ENCODE measurements at places on chromosomes 16 and 17.

- peak; percentile 61 for DNase-seq
These were observed 51.2 kb upstream of the CDH5 start for GRCh38 chr16:66315210-66315825.

- no peak for DNase-seq
These were observed 16.3 kb downstream of the FOXJ1 start for GRCh38 chr17:76124582-76125390.

DNA sequence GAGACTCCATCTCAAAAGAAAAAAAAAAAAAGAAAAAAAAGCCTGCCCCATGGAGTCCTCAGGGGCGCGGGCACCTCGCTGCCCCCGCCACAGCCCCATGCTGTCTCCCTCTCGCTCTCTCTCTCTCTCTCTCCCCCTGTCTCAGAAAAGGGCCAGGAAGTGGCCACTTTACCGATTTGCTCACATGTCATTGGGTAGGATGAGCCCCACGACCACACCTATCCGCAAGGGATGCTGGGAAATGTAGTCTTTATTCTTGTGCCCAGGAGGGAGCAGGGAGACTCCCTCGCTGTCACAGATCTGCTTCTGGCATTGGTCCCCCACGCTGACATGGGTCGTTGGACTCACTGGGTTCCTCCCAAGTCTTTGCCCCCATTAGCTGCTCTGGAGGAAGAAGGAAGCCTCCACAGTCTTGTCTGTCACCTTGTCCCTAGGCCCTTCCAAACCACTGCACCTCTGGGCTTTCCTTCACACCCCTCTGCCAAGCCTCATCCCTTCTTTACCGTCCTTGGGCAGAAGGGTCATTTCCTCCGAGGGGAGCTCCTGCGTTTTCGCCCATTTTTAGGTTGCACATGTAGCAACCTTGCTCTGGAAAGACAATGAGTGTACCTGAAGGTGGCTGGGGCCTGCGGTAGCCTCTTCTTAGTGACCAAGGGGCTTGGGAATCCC is 6.9 kb upstream of the GJD3 start:
- no peak for DNase-seq

- DNase-seq = no peak
These were observed 3.9 kb upstream of the RAB40B start for GRCh38 chr17:82702231-82702927.

DNA sequence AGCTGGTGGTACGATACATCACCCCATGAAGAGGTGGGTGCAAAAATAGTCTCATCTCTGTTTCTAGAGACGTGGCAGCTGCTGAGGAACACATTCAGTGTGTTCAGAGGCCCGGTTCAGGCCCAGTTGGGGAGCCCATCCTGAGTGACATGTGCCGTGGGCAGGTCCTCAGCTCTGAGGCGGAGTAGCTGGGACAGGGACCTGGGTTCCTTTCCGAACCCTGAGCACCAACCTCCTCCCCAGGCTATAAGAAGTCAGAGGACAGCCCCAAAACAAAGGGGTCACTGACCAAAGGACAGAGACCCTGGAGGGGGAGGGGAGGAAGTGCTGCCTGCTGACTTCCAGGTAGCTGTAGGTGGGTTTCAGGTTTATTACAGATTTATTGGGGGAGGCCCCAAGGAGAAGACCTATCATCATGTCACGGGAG is 5.1 kb downstream of the LDHD start:
- DNase-seq = no peak

GRCh38 chr16:81560979-81561657 is 116.5 kb downstream of the CMIP start:
- no peak for DNase-seq

DNA sequence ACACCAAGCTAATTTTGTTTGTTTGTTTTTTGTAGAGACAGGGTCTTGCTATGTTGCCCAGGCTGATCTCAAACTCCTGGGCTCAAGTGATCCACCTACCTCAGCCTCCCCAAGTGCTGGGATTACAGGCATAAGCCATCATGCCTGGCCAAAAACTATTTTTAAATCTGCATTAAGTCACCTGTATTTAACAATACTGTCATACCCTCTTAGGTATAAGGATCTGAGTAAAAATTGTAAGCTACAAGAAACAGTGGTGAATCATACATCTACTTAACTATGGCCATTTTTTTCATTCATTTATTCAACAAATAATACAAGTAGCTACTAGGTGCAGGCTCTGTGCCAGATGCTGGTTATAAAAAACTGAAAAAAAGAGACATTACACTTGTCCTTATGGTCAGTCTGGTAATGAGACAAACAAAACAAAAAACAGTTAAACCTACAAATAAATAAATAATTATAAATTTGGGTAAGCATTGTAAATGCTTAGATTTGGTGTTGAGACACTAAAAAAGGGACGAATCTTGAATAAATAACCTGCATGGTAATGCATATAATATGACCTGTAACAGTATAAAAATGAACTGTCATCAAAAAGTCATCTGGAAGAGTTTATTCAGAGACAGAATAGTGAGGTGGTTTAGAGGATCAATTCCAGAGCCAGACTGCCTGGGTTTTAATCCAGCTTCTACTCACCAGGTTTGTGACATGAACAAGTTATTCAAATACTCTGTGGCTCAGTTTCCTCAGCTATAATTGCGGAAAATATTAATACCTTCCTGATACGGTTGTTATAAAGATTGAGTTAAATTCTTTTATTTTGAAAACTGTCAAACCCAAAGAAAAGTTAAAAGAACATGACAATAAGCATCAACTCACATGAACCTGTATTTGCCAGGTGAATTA is 26.8 kb downstream of the BRIP1 start:
- no peak for DNase-seq

DNA sequence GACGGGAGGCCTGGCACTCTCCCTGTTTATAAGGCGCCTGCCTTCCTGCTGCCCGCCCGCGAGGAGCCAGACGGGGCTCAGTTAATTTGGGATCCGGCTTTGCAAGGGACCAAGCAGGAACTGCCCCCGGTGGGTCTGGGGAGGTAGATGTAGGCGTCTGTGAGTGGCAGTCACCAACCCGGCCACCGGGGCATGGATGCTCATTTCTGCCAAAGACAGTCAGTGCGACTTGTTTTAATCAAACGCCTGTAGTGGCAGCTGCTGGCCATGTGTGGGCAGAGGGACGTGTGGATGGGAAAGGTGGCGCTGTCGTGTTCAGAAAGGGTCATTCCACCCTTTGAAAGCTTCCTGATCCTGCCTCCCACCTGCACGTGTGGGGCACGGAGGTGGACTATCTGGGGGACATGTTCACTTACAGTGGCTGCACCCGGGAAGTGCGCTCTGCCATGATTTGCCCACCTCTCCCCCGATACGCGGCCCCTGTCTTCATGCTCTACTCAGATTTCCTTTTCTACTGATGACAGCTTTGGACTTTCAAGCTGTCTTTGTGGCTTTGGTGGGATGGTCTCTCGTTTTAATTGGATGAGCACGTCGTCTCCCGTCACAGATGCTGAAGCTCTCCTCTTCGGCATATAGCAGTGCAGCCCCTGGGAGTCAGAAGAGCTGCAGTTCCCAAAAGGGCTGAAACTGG is 60.3 kb upstream of the CIBAR2 start:
- DNase-seq = no peak

GRCh38 chr16:13923703-13924298 is 3.8 kb downstream of the ERCC4 start:
- no peak for DNase-seq

DNA sequence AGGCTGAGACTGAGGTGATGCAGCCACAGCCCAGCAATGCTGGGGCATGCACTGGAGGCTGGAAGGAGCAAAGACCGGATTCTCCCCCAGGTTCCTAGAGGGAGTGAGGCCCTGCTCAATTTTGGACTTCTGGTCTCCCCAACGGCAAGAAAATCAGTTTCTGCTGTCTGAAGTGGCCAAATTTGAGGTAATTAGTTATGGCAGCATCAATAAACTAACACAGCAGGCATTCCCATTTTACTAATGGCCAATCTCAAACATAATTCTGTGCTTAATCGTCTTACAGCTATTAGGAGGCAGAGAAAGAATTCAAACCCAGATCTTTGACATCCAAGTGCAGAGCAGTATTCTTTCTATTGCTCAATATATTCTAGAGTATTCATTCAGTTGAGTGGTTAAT is 16.2 kb downstream of the NETO2 start:
- DNase-seq = no peak

- no peak for DNase-seq
These were observed 703.5 kb upstream of the RBFOX1 start for GRCh38 chr16:6629110-6629509.

GRCh38 chr17:43931062-43931571 is 11.2 kb downstream of the PPY start:
- DNase-seq = no peak

DNA sequence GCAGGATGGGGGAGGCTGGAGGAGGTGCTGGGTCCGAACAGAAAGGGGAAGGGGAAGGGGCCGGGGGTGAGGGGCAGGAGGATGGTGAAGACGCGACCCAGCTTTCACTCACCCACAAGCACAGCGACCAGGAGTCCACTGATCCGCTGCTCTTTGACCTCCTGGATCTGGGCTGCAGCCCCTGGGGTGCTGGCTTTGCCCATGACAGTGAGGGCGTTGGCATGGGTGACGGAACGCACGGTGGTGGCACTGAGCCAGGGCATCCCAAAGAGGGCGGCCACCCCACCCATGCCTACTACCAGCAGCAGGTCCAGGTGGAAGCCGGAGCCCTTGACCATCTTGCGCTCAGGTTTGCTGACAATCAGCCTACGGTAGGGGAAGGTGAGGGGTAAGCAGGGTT is 14.9 kb downstream of the SLC4A1 start:
- no peak for DNase-seq

- DNase-seq = peak; percentile 55
These were observed at the start of gene TENT4B for GRCh38 chr16:50152807-50153595. Gene TENT4B (plus strand): TSS chr16:50153306. CDS start chr16:50153622, 316 bp downstream.

DNA sequence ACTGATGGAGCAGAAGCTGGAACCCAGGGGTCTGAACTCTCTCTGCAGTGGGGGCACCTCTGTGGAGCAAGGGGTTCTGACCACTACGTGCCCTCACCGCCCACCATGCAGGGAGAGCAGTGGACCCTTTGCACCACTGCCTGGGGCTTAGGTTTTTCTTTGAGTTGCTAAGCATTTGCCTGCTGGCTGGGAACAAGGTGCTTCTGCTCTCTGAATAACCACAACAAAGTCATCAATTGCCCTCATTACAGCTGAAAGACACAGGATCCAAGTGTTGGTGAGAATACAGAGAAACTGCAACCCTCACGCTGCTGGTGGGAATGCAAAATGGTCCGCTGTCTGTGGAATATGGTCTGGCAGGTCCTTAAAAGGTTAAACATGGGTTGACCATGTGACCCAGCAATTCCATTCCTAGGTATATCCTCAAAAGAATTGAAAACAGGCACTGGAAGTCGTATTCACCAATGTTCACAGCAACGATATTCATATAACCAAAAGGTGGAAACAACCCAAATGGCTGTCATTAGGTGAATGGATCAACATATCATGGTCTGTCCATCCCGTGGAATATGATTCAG is 22.8 kb downstream of the NLRC3 start:
- no peak for DNase-seq

- no peak for DNase-seq
These were observed 325.8 kb downstream of the CBLN1 start for GRCh38 chr16:48955837-48956236.

DNA sequence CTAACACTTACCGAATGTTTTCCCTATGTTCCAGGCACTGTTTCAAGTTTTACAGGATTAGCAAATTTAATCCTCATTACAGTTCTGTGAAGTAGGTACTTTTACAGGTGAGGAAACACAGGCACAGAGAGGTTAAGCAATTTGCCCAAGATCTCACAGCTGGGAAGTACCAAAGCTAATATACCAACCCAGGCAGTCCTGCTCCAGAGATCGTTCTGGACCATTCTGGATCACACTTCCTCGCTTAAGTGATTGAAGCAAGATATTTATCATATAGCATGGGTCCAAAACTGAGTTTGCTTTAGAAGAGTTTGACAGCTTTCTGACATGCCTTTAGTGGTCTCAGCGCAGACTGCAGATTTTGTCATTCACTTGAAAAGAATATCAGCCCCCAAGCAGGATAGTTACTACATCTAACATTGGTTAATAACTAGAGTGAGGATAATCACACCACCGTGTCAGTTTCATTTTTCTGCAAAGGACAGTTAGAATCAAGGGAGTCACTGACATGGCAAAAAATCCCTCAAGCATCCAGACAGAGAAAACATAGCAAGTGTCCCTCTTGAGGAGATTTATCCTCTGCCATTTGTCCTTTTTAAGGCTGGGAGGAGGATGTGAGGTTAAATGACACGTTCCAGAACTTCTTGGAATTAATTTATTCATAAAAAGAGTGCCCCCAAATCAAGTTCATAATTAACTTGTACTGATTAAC is 5.1 kb downstream of the HS3ST3B1 start:
- DNase-seq = no peak

GRCh38 chr17:32625971-32626370 is 139.2 kb downstream of the CDK5R1 start:
- no peak for DNase-seq

DNA sequence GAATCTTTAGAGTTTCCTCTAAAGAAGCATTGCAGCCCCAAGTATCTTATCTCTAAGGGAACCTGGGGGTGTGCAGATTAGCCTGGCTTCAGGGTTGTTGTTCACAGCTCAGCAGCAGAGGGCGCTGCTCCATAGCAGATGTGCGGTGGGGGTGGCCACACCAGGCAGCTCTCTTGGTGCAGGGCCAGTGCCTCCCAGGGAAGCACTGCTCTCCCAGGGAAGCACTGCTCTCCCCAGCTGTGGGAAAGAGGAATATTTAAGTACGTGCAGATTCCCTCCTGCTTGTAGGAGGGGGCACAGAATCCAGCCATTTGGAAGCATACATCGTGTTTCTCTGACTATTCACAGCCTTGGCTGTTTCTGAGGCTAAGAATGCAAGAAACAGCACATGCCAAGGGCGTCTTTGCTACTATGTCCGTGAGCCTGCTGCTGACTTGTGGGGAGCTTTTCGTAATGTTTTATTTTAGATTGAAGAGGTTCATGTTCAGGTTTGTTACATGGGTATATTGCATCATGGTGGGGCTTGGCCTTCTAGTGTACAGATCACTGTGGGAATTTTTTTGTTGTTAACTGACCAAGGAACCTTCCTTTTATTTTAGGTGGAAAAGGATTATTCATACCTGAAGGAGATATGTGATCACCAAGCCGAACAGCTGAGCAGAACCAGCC is 217.8 kb downstream of the SPECC1 start:
- DNase-seq = peak; percentile 66

DNA sequence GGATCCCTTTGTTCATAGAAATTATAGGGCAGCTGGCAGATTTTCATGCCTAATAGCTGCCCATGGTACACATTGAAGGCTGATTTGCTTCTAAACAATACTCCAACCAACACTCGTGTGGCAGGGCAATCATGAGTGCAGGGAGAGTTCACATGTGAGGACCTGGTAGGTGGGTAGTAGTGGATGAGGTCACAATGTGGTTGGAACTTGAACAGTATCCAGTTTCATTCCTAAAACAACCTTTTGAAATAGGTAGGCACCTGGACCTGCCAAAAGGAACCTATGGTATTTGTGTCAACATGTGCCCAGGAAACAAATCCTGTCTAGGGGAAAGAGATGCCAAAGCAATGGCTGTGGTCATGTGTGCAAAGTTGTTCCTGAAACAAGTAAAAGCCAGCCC is 32.8 kb downstream of the CCL4 start:
- no peak for DNase-seq
